ENCODE measurements at places on chromosomes 4 and X. TPM values are rescaled to one million over a fixed set of nuclear protein-coding genes. Genes with fewer than 3 reads are reported as not detected.

Gene IQCM
- total RNA-seq, result not detected

Gene CITED1
- total RNA-seq, result 4.9 TPM

Gene EDNRA
- 51.1 TPM for total RNA-seq

Gene HPSE
- total RNA-seq, result 3.9 TPM

Gene PHOX2B
- total RNA-seq, result not detected

Gene GRK4
- total RNA-seq, result 7.5 TPM

Gene DCAF12L1
- total RNA-seq, result 0.89 TPM

Gene CFP
- total RNA-seq, result 2.5 TPM

Gene AR
- 7.5 TPM for total RNA-seq

Gene TEX11
- not detected for total RNA-seq

Gene TMEM271
- 0.30 TPM for total RNA-seq

Gene ZNF711
- total RNA-seq, result 25.4 TPM

Gene EPGN
- total RNA-seq, result 29.6 TPM

Gene AWAT2
- total RNA-seq, result 2.5 TPM

Gene TMSB15C
- 7.6 TPM for total RNA-seq

Gene BCORL1
- 5.1 TPM for total RNA-seq

Gene PCDH19
- 3.5 TPM for total RNA-seq

Gene PABPC5
- total RNA-seq, result 4.9 TPM

Gene HELT
- total RNA-seq, result 0.30 TPM

Gene USP46
- 15.3 TPM for total RNA-seq

Gene SH3D19
- total RNA-seq, result 47.8 TPM

Gene GLRA3
- total RNA-seq, result not detected

Gene MAGEH1
- total RNA-seq, result 35.3 TPM

Gene SPANXN3
- total RNA-seq, result not detected

Gene LAGE3
- 5.2 TPM for total RNA-seq

Gene SHOX
- not detected for total RNA-seq

Gene RAB9B
- 4.8 TPM for total RNA-seq

Gene CORIN
- total RNA-seq, result 11.8 TPM

Gene TLR8
- 2.1 TPM for total RNA-seq

Gene SORCS2
- total RNA-seq, result 5.8 TPM

Gene NAAA
- total RNA-seq, result 16.4 TPM

Gene FAM47E
- total RNA-seq, result 2.1 TPM

Gene PDE6B
- 5.5 TPM for total RNA-seq

Gene HSFX1
- 0.79 TPM for total RNA-seq

Gene ZAR1
- 0.20 TPM for total RNA-seq

Gene FAT1
- 171 TPM for total RNA-seq

Gene AVPR2
- total RNA-seq, result 0.89 TPM

Gene SMIM31
- total RNA-seq, result not detected

Gene PGAM4
- not detected for total RNA-seq

Gene GDI1
- total RNA-seq, result 58.2 TPM

Gene RGN
- 3.7 TPM for total RNA-seq

All from skin of body (tissue), 3 donors.